ENCODE measurements at places on chromosomes 11 and 22.

GRCh38 chr11:84648471-84648870, 978.7 kb downstream of the DLG2 start:
- no peaks in the 10 kb centered on the region for H3K27me3 ChIP-seq
- no peaks in the 10 kb centered on the region for H3K4me1 ChIP-seq
- no peak overlapping the region for H3K27ac ChIP-seq
- H3K36me3 ChIP-seq: no peaks in the 10 kb centered on the region

GRCh38 chr22:17112491-17113042, 8.6 kb downstream of the TMEM121B start:
- H3K4me1 ChIP-seq: peaks cover 4% of the 10 kb centered on the region
- H3K36me3 ChIP-seq: no peaks in the 10 kb centered on the region
- DNase-seq: no peak
- H3K27ac ChIP-seq: no peak overlapping the region
- no peaks in the 10 kb centered on the region for H3K27me3 ChIP-seq
- H3K4me3 ChIP-seq: no peak overlapping the region

DNA sequence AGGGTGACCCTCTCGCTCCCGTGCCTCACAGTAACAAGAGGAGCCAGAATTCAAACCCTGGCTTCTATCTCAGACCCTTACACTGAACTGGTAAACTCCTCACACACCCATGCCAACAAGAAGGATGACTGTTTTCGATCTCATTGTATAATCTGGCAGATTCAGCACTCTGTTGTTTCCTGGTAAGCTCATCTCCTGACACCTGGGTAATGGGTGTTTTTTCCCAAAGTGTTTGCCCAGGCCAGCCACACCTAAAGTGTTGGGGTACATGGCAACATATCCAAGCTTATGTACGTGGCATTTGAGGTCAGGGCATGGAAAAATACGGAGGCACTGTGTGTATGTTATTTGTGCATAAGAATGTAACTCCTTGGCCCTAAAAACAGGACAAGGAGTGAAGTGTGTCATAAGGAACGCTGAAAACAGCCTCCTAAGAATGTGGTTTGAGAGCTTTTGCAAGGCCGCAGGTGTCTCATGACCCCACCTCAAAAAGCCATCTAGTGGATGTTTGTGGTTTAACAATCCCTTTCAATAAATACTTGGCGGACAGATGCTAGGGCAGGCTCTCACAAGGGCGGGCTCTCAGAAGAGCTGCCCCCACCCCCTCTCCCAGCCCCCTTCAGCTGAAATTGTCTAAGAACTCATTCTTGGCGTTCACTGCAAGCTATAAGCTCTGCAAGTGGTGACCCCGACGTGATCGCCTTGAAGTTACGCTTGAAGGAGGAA, at the start of gene MS4A15:
Gene MS4A15, plus strand, starts transcription at position 561 of the 726 bp plus-strand sequence. CDS start 6,867 bp downstream, outside the sequence.
- peaks cover under 1% of the 10 kb centered on the region for H3K4me1 ChIP-seq
- H3K36me3 ChIP-seq: no peaks in the 10 kb centered on the region
- H3K27ac ChIP-seq: no peak within 1 kb of the TSS
- DNase-seq: no peak
- H3K27me3 ChIP-seq: no peaks in the 10 kb centered on the region

- H3K36me3 ChIP-seq: no peaks in the 10 kb centered on the region
- H3K27ac ChIP-seq: no peak overlapping the region
- H3K27me3 ChIP-seq: no peaks in the 10 kb centered on the region
- H3K4me3 ChIP-seq: no peak overlapping the region
These were observed 453.4 kb downstream of the TBC1D22A start for GRCh38 chr22:47215851-47216250.

GRCh38 chr11:111582163-111582562, 20.1 kb upstream of the SIK2 start:
- H3K4me1 ChIP-seq: no peaks in the 10 kb centered on the region
- DNase-seq: no peak
- H3K27me3 ChIP-seq: no peaks in the 10 kb centered on the region
- no peak overlapping the region for H3K4me3 ChIP-seq
